IPS DF 6.9 (cell line): ENCODE measurements at places on chromosomes 11 and 22.

DNA sequence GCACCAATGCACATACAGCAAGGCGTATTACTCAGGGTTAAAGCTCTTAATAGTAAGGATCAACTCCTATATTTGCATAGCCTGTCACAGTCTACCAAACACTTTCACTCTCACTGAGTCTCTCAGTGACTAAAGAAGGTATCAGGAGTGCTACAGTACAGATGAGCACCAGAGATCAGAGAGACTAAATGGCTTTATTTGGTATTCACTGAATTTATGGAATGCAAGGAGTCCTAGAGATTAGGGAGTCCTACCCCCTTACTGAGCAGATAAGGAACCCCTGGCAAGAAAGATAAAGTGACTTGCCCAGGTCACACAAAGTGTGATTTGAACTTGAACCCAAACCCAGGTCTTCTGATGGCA is 396.4 kb upstream of the CCDC90B start:
- no peak for DNase-seq

- no peak for DNase-seq
Measured at GRCh38 chr11:62186195-62186594, 3.8 kb upstream of the SCGB1D1 start.

DNA sequence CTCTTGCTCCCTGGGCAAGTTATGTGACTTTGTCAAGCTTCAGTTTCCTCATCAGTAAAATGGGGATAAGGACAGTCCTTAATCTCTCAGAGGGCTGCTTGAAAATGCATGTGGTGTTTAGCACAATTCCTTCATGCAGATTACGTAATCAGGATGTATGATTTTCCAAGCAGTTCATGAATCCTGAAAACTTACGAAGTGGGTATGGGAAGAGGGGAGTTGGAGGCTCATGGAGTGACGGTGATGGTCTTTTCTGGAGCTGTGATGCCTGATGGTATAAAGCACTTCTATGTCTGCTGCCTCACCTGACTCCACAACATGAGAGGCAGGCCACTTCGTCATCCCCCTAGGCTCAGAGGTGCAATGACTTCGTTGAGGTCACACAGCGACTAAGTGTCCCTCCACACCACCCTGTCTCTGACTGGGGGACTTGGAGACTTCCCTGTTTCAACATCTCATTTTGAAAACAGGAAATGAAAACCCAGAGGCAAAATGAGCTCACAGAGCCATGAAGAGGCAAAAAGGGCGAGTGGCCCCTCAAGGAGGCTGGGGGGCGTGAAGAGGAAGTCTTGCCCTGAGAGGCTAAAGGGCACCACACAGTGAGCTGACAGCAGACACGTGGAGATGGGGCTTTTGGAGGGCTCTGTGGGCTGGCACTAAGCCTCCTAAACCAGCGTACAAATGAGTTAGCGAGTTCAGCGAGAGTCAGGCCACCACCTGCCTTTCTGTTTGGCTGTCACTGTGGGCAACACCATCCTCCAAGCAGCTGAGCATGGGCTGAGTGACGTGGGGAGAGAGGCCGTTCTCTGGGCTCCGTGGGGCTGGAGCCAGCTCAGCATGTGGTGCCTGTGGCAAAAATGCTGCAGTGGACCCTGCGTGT is 10.1 kb downstream of the MCM5 start:
- no peak for DNase-seq

DNA sequence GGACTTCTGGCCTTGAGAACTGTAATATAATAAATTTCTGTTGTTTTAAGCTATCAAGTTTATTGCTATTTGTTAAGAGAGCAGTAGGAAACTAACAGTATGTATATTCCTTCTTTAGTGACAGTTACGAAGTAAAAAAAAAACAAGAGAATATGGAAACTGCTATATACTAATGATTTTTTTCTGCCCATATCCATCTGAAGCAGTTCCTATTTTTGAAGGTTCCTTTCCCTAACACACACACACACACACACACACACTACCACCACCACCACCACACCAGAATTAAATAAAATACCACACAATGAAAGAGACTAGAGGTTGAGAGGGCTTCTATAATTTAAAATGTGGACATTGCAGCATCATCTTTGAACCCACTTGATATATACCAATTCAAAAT is 44.4 kb upstream of the CARD18 start:
- DNase-seq = no peak

GRCh38 chr11:126518972-126519690 is 163.6 kb downstream of the ST3GAL4 start:
- DNase-seq = no peak

DNA sequence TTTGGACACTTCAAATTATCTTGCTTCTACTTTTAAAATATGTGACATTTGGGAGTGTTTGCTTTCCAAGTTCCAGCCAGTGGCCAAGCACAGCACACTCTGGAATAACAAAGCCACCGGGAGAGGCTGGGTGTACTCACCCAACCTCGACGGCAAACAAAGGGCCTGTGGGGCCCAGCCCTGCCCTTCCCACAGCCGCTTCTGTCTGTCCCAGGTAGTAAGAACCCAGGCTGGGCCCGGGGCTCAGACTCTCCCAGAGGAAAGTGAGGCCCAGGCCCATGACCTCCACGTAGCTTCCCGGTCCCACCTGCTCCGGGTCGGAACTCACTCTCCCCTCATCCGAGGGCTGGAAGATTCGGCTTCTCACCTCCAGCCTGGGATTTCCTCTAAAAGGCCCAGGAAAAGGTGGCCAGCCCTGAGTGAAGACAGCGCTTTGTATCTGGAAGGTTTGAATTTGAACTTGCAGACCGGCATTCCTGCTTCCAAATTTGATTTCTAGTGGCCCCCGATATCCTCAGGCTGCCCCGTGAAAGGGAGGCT is 93.5 kb downstream of the CELSR1 start:
- DNase-seq = no peak

DNA sequence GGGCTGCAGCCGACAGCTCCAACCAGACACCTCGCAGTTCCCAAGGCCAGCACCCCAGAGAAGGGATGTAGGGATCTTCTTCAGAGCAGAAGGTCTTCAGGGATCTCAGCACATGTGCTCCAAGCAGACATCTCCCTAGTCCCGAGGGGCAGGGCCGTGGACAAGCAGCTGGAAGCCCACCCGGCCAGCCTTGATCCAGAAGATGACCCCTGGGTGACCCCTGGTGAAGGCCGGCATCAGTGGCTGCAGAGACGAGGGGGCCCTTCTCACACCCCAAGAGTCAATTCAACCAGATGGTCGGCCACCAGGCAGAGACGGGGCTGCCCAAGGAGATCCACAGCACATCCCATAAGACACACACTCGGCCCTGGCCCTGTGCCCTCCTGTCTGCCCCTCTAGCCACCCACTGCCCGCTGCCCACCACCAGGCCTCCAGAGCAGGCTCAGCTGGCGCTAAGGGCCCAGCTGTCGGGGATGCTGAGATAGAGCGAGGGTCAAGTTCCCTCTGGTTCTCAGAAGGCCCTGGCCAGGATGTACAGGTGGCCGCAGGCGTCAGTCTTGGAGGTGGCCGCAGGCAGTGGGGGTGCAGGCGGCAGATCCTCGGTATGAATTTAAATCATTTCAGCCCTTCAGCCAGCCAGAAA is 168.3 kb downstream of the BRD1 start:
- no peak for DNase-seq

GRCh38 chr22:49789289-49790141 is 38.2 kb downstream of the BRD1 start:
- DNase-seq = no peak

- no peak for DNase-seq
Measured at GRCh38 chr11:122253589-122254231, 137.7 kb upstream of the BLID start.

DNA sequence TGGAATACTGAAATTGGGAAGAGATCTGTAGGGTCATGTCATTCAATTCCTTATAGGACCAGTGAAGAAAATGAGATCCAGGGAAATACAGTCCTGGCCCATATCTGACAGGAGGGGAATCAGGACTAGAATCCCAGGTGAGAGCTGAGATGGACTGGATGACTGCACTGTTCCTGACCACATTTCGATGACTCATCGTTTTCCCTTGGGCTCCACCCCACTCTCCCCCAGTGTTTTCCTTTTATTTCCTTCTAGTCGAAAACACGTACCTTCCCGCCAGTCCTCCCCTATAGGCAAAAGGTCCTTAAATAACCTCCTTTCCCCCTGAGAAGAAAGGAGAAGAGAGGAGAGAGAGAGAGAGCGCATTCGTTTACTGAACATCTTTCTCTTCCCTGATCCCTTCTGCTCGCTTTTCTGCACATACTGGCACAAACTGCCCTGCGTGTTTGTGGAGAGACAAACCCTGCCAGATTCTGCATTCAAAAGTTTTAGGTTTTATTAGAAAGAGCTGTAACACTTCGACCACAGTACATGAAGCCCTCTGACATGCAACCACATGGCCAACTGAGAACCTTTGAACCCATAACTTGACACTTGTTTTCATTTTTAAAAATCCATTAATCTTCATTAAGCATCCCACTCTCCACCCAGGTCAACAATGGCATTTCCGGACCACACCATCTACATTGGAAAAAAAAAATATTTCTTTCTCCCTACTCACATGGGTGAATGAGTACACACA is 565.7 kb downstream of the METTL15 start:
- DNase-seq = no peak

DNA sequence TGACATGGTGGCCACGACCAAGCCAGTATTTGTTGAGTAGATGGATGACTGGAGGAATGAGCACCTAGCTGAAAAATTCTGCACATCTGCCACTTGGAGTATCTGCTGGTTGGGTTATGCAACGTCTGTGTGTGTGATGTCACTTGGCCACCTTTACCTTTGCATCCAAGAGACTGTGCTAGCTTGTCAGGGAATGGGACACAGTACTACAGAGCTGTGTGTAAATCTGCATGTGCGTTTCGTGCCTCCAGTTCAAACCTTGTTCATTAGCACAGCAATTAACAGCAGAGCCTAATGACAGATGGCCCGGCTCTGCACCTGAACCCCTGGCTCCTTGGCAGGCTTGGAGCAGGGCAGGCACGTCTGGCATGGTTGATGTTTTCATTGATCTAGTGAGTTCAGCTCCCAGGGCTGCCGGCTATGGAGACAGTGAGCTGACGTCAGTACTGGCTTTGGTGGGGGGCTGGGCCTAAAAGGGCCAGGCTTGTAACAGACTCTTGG is 188.4 kb upstream of the NAV2 start:
- no peak for DNase-seq

DNA sequence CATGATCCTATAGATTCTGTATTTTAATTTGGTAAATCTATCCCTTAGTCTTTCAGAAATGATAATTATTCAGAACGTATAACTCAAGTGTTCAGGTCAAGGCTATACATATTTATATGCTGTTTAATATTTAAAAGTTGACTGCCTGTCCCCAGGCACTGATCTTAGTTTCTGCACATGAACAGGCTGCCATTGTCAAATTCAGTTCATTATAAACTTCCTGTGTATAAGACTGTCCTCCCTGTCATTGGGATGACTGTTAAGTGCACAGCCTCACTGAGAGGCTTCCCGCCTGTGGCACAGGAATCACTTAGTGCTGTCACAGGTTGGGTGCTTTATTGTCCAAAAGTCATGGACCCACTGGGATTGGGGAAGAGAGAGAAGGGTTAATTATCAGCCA is 92.1 kb upstream of the TTC12 start:
- DNase-seq = no peak

- no peak for DNase-seq
Measured at GRCh38 chr11:75577207-75577606, 15.2 kb downstream of the SERPINH1 start.

- no peak for DNase-seq
Measured at GRCh38 chr22:39283322-39284141, 35.9 kb downstream of the RPL3 start.

- peak; percentile 9 for DNase-seq
Measured at GRCh38 chr22:28594797-28595462, 84.7 kb downstream of the TTC28 start.

- DNase-seq = no peak
Measured at GRCh38 chr11:125638315-125638714, 13.4 kb downstream of the CHEK1 start.

- no peak for DNase-seq
Measured at GRCh38 chr22:28927630-28928029, 44.3 kb downstream of the ZNRF3 start.

GRCh38 chr11:134802116-134802515 is 390.1 kb upstream of the B3GAT1 start:
- no peak for DNase-seq

DNA sequence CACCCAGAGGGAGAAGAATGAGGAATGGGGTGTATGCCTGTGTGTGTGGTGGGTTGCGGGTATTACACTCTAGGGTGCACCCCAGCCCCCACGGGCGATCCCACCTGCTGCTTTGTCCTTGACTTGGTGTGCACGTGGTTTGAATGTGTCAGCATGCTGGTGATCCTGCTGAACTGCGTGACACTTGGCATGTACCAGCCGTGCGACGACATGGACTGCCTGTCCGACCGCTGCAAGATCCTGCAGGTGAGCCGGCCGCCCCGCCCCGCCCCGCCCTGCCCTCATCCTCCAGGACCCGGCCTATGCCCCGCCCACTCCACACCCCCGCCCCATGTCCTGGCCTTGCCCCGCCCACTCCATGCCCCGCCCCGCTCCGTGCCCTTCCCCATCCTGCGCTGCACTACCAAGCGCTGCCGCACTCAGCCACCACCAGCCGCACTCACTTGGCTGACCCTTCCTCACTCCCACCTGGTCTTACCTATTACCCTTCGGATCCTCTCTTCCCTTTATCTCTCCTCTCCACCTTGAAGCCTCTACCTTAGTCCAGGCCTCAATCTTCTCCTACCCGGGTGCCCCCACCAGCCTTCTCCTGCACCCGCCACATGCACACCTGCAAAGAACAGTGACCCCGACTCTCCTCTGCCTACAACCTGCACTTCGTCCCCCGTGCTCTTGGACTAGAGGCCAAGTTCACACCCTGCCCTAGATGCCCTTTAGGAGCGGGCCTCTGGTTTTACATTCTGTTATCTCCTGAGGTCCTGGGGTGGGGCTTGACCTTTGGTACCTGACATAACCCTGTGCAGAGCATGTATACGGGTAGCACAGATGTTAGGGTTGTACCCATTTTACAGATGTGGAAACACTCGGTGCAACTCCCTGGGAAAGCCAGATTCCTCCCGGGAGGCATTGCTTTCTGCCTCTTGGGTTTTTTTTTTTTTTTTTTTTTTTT is 27.7 kb downstream of the CACNA1I start:
- peak; percentile 64 for DNase-seq

GRCh38 chr22:22410121-22410520 is 98.4 kb downstream of the ZNF280B start:
- no peak for DNase-seq

GRCh38 chr11:129998107-129998506 is 4.5 kb downstream of the PRDM10 start:
- no peak for DNase-seq
